NCI-H187 (cell line): ENCODE measurements at places on chromosomes 6 and 20.

DNA sequence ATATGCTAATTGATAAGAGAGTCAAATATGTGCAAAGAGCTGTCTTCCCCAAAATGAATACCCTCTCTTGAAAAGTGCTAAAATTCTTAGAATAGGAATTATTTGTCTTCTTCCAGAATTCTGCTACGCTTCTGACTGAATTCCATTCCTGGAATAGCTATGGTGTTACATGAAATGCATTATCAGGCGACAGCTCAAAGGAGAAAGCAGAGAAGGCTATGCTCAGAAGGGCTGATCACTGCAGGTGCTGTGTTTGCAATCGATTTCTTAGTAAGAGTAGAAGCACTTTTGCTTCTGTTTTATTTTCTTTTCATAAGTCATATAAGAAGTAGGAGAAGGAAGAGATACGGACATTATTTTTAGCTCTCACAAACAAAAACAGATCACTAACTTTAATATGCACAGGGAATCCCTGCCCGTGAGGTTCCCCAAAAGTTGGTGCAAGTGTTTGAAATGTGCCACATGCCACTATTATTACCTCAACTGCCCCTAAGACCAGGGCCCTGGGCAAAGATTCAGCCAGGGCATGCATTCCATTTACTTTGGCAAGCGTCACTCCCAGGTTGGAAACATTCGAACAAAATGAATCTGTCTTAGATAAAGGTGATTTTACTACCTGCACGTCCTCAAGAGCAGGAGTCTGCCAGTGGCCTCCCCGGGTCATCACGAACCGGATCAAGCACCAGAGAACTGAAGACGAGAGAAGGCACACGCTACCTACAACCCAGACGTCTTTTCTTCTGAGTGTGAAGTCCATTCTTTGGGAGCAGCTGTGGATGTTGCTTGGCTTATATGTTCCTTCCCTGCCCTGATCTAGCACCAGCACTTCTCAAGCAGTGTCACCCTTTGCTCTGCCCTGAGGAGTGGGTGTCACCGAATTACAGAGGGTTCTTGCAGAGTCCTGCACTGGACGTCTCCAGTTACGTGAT is 7.2 kb downstream of the MYLK4 start:
- no peak for DNase-seq

GRCh38 chr20:11067359-11067758 is 393.6 kb upstream of the JAG1 start:
- no peak for DNase-seq

DNA sequence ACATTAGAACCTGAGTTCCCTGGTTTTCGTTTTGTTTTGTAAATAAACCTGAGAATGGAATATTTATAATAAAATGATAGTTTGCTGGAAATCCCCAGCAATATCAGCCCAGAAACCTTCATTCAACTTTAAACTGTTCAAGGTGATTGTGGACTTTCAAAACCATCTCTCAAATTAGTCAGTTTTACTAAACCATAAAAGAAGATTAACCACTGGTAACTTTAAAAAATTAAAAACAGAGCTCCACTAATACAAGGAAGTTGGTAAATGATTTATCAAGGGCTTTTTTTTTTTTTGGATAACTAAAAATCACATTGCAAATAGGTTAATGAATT is 10.0 kb downstream of the MBOAT1 start:
- no peak for DNase-seq

DNA sequence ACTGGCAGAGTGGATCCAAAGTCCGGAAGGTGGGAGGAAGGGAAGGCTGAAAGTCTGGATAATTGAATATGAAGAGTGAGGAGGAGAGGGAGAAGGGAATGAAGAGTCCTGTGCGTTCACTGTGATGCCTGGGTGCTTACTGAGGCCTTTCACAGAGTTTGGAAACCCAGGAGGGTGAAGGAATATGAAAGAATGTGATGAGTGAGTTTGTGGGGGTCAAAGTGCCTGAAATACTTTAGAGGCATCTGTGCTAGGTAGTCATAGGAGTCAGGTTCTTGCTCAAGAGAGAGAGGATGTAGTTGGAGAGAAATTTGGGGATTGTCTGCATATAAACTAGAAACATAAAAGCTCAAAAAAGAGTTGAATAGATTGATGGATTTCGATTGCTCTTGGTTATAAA is 20.7 kb downstream of the NKX2-4 start:
- DNase-seq = no peak

- no peak for DNase-seq
These were observed 39.5 kb upstream of the B4GALT5 start for GRCh38 chr20:49753133-49753532.

- no peak for DNase-seq
These were observed 78.4 kb upstream of the TBC1D7 start for GRCh38 chr6:13406781-13407180.
